ENCODE measurements at places on chromosomes 1 and 21.

GRCh38 chr21:42276076-42276475 is 39.1 kb downstream of the TFF3 start:
- no peak for DNase-seq

GRCh38 chr1:243490748-243491686 is 235.2 kb downstream of the SDCCAG8 start:
- DNase-seq, result no peak

DNA sequence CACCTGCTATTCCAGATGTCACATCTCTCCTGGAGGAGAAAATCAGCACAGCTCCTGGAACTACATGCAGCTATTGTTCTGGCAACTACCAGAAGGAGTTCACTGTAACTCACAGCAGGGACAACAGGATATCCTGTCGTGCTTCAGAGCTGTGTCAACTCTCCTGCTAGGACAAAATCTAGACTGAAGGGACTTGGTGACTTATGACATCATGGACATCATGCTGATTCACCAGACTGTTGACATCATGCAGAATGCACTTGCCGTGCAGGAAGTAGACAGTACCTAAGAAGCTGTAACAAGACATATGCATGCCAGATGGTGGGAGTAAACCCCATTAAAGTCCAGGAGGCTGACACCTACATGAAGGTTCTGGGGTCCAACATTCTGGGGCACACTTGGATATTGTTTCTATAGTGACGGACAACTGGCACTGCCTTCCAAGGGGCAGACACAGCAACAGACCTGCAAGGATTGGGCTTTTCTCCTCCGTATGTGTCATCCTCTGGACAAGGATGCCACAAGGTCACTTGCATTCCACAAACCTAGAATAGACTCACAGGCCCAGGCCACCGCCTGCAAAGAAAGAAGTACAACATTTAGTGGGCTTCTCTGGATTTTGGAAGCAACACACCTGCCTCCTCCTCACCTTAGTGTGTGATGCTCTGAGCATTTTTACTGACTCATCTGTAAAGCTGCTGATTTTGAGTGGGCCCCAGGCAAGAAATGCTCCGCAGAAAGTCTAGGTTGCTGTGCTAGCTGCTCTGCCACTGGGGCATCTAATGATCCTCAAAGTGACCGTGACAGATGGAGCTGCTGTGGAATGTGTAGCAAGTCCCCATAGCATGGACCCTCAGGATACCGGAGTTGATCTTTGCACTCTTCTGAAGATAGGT is 249.2 kb downstream of the MATN1 start:
- no peak for DNase-seq

GRCh38 chr1:56931686-56932085 is 34.1 kb downstream of the C8B start:
- no peak for DNase-seq

DNA sequence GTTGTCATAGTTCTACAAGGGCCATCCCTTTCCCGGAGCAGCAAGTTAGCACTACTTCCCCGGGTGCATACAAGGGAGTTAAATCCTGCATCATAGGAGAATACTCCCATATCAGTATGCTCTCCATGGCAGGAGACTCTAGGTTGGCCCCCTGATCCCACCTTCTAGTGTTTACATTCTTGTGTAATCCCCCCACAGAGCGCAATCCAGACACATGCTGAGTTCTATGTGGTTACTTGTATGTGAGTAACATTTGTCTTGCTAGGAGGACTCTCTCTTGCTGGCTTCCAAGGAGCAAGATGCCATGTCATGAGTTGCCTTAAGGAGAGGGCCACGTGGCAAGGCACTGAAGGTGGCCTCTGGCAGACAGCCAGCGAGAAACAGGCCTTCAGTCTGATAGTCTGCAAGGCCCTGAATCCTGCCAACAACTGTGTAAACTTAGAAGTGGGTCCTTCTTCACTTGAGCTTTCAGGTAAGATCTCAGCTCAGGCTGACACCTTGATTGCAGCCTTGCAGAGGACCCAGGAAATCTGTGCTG is 155.3 kb downstream of the CDC7 start:
- no peak for DNase-seq

GRCh38 chr1:172320733-172321132 is 99.8 kb upstream of the C1orf105 start:
- no peak for DNase-seq

- DNase-seq, result no peak
Measured at GRCh38 chr1:110069404-110070281, 829 bp downstream of the ALX3 start.

DNA sequence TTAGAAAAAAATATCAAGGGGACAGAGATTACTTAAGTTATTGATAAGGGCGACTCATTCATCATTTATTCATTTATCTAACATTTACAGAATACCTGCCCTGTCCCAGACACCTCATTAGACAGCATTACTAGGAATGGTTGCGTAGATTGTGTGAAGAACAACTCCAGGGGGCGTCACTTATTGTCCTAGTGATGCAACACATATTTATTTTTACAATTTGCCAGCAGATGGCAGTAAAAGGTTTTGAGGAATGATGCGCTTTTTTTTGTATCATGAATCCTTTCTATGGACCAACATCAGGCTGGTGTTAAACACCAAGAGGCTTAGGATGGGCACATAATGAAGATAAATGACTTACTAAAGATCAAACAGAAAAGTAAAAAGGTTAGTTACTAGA is 5.5 kb downstream of the NCAM2 start:
- peak; percentile 58 for DNase-seq

GRCh38 chr1:107785496-107786202 is 179.3 kb downstream of the VAV3 start:
- DNase-seq, result no peak

- no peak for DNase-seq
Measured at GRCh38 chr1:187689129-187689528, 860.4 kb downstream of the PLA2G4A start.

GRCh38 chr1:220921971-220922635 is 42.9 kb downstream of the HLX start:
- DNase-seq, result no peak

- no peak for DNase-seq
Measured at GRCh38 chr1:163085904-163086268, 16.7 kb downstream of the RGS4 start.

- DNase-seq, result no peak
Measured at GRCh38 chr1:161088587-161089110, 709 bp downstream of the NECTIN4 start.

GRCh38 chr1:935751-936231 is 12.1 kb downstream of the SAMD11 start:
- no peak for DNase-seq

- DNase-seq, result no peak
Measured at GRCh38 chr21:36820176-36821031, 121.5 kb downstream of the SIM2 start.

Data from CMK (cell line).